ENCODE measurements at places on chromosomes 7 and 10. TPM values are rescaled to one million over a fixed set of nuclear protein-coding genes. Genes with fewer than 3 reads are reported as not detected.

DNA sequence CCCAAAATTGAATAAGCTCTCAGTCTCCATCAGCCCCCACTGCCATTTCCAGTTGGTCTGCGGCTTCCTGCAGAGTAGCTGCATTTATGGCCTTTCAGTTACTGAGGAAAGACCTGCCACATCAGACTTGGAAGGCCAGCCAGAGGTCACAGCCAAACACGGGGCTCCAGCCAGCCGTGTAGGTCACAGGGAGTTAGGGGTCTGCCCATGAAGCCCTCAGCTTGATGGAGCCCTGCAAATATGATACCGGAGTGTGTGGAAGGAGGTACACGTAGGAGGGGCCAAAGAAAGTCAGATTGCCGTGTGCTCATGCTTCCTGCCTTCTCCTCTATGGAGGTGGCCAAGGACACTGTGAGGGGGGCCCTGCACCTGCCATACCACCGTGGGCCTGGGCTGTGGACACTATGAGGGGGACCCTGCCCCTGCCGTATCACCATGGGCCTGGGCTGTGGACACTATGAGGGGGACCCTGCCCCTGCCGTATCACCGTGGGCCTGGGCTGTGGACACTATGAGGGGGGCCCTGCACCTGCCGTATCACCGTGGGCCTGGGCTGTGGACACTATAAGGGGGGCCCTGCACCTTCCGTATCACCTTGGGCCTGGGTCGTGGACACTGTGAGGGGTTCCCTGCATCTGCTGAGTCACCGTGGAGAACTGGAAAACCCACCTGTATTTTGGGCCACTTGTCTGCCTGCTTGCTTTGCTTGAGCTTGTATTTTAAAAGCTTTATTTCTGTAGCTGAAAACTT, 335.7 kb upstream of the SHH start:
- no peak for DNase-seq

DNA sequence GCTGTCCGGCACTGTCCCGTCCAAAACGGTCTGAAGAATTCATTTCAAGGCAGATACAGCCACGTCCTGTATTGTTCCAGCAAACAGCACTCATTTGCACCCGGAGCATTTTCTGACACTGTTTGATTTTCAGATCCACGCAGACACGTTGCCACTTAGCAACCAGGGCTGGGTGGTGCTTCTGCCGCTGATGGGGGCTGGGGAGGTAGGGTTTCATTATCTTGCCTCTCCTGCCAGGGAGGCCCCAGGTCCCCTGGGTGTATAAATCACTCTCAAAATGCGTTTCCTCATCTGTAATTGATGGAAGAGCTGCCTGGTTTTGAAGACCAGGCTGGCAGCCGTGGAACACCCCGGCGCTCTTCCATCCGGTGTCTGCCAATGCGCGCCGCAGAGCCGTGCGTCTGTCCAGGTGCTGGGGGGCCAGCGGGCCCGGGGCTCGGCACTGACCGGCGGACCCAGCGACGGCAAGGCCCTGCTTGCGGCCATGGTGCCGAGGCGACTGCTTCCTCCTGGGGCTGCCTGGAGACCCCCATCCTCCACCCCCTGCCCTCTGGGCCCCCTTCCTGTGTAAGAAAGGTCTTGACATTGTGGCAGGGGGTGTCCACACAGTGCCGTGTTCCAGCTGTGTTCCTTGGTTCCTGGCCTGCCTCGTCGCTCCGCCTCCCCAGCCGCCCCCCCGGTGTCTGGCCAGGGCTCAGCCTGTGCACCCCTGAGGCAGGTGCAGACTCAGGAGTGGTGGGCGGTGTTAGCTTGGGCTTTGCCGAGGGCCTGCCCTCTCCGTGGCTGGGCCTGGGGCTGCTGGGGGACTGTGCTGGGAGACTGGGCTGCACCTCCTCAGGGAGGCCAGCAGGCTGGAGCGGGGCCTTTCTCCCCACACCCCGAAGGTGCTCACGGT, 16.6 kb downstream of the ADGRA1 start:
- DNase-seq: no peak

- no peak for DNase-seq
Measured at GRCh38 chr10:28881171-28881882, 204.0 kb downstream of the BAMBI start.

DNA sequence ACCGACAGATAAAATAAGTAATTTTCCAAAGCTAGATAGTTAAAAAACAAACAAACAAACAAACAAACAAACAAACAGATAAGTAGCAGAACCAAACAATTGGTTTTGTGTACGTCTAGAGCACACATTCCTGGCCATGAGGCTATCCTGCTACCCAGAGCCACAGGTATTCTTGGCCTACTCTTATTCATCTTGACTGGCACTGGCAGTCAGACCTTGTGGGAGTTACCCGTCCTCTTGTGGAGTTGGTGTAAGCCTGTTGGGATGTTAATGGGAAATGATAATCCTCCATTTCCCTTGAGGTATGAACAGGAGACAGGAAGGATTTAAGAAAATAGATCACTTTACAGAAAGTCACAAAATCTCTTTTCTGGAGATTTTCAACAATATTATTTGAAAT, 142.4 kb upstream of the MEOX2 start:
- DNase-seq: no peak

- DNase-seq: no peak
Measured at GRCh38 chr10:126661356-126661755, 9.1 kb downstream of the C10orf90 start.

DNA sequence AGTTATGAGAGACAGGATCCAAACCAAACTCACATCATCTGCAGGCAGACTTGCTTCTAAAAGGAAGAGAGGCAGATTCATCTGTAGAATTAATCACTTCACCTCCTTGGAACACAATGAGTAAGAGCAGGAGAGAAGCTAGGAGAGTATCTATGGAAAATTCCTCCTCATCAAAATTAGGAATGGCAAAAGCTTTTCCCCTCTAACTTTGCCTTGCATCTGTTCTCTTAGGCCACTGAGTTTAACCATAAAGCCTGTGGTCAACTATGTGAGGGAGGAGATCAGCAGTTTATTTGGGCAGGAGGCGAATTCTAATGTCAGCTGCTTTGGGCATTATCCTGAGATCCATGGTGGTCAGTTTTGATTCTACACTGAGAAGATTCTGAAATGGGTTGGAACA, 561.7 kb downstream of the GFRA1 start:
- no peak for DNase-seq

GRCh38 chr7:125254566-125254965, 324.9 kb upstream of the POT1 start:
- DNase-seq: no peak

- DNase-seq: peak; percentile 86
Measured at GRCh38 chr10:96831867-96832720, at the start of gene LCOR. Gene LCOR (plus strand): TSS chr10:96832298. CDS start chr10:96949058, 116,760 bp downstream.

GRCh38 chr7:1858435-1859265, 188.6 kb downstream of the ELFN1 start:
- no peak for DNase-seq

DNA sequence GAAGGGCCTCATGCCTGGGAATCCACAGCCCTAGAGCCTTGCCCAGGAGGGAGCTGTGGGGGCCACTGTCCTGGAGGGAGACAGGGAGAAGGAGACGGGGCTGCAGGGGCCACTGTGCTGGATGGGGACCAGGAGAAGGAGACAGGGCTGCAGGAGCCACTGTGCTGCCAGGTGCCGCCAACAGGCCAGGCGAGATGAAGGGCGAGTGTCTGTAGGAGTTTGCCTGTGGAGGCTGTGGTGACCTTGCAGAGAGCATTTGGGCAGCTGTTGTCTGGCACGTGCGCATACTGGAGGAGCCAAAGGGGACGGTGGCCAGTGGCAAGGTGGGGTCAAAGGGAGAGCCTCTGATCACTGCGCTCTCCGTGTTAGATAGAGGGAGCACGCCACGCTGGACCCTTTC, 79.2 kb downstream of the NKX6-2 start:
- no peak for DNase-seq

- no peak for DNase-seq
Measured at GRCh38 chr7:151317936-151318335, 23.7 kb upstream of the NUB1 start.

DNA sequence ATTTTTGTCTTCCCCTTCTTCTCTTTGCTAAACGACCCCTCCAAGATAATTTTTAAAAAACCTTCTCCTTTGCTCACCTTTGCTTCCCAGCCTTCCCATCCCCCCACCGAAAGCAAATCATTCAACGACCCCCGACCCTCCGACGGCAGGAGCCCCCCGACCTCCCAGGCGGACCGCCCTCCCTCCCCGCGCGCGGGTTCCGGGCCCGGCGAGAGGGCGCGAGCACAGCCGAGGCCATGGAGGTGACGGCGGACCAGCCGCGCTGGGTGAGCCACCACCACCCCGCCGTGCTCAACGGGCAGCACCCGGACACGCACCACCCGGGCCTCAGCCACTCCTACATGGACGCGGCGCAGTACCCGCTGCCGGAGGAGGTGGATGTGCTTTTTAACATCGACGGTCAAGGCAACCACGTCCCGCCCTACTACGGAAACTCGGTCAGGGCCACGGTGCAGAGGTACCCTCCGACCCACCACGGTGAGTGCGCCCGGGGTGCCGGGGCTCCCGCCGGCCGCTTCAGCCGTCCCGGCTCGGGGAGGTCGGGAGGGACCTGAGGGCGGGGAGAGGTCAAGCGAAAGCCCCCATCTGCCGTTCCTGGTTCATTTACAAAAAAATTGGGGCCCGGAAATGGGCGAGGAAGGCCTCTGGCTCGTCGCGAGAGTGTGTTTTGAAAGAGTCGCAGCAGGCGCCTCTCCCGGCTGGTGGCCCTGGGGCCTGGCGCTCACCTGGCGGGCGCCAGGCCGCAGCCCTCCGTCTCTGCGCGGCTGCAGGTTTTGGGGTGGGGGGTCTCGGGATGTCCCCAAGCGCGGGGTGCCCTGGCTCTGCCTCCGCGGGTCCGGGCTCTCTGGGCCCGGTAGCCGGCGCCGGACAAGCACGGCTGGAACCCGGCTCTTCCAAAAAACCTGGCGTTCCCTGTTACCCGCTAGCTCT, 1.2 kb downstream of the GATA3 start:
- DNase-seq: no peak

DNA sequence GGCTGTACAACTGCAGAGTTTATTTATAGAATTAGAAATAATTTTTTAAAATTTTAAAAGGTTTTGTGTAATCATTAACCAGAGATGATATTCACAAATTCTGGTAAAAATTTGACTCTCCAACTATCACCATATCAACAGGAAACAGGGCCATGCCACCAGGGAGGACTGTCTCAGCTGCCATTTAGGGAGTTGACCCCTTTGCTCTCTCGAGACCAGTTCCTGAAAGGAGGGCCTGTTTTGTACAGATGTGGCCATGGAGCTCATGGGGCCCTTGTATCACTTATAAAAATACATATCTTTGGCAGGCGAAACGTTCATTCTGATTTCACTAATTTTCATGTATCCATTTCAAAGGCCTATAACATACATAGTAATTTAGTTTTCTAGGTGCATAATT, 20.3 kb downstream of the H2AZ2 start:
- no peak for DNase-seq

- DNase-seq: no peak
Measured at GRCh38 chr10:112986544-112987190, 36.6 kb downstream of the TCF7L2 start.

DNA sequence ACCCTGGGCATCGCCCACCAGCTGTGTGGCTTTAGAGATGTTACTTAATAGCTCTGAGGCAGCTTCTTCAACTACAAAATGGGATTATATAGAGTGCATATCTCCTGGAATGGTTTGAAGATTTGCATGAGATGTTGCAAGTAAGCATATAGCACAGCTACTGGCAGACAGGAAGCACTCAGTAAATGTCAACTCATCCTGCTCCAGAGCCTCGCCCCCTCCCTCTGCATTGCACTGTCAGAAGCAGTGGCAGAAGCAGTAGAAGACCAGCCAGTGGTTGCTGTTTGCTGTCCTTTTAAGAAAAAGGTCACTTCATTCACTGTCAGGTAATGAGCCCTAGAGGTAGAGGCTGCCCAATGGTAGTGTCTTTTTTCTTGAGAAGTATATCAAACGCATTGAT, 180.0 kb upstream of the GHITM start:
- no peak for DNase-seq

GRCh38 chr7:128115821-128116723, 84.8 kb upstream of the LRRC4 start:
- DNase-seq: no peak

- DNase-seq: no peak
Measured at GRCh38 chr7:35729061-35729783, 34.3 kb upstream of the HERPUD2 start.

- peak; percentile 41 for DNase-seq
Measured at GRCh38 chr7:25068502-25069213, 56.4 kb downstream of the CYCS start.

DNA sequence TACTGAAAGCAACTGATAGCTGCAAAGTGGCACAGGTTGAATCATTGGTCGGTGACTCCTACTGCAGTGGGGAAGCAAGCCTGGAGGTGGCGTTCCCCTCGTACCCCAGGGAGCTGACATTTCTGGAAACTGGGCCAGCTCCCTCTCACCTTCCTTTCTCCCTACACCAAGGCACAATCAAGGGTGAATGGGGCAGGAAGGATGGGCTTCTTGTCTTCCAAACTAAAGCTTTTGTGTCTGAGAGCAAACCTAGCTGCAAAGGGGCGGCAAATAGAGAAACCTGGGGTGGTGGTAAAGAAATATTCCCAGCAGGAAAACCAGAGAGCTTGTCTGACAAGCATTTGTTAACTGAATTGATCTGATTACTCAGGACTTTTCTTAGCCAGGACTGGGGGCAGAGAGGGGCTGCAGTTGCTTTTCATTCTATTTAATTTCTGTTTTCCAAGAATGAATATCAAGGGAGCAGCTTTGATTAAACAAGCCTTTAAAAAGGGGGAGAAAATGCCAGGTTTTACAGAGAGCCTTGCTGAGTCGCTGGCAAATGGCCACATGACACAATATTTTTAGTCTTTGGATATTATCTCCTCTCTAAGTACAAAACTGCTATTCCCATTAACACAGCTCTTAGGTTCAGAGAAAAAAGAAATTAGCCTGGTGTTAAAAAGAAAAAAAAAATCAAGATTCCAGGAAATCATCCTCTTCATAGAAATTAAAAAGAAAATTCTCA, 27.8 kb downstream of the CDHR3 start:
- DNase-seq: no peak

DNA sequence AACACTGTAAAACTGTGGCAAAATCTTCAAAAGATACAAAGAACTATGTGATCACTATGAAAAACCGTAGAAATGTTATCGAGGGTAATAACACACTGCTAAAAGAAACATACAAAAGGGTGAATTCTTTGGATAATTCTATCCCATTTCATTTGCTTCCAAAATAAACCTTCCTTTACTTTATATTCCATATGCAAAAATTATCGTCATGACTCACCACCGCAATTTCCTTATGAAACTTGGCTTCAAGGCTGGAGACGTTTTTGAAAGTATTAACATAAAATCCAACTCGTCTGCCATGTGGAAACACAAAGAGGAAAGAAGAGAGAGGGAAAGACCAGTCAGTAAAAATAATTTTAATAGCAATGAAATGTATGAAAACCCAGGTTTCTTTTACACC, 165.2 kb downstream of the AMPH start:
- peak; percentile 52 for DNase-seq

The AGR2 gene
- not detected for total RNA-seq

The CCDC126 gene
- total RNA-seq: 14.4 TPM

The FAM131B gene
- not detected for total RNA-seq

The UNC5B gene
- total RNA-seq: 25.3 TPM

The ERV3-1 gene
- 5.1 TPM for total RNA-seq

The FGL2 gene
- total RNA-seq: 0.20 TPM

The NEURL1 gene
- total RNA-seq: not detected

The GATA3 gene
- total RNA-seq: 2.5 TPM

The ANK3 gene
- 1.7 TPM for total RNA-seq

The FAM25C gene
- not detected for total RNA-seq

The NKX1-2 gene
- total RNA-seq: not detected

The ICA1 gene
- 0.24 TPM for total RNA-seq

The CHST15 gene
- 36.4 TPM for total RNA-seq

The SOSTDC1 gene
- 0.10 TPM for total RNA-seq

The SLC16A12 gene
- total RNA-seq: under 0.01 TPM

The TAF3 gene
- 2.5 TPM for total RNA-seq

The TRPV5 gene
- total RNA-seq: not detected

The HTR5A gene
- not detected for total RNA-seq

The CDK5 gene
- 41.3 TPM for total RNA-seq

The PDGFA gene
- total RNA-seq: 54.1 TPM

Data from RPMI7951 (cell line).